ENCODE measurements at places on chromosomes 12 and 14.

DNA sequence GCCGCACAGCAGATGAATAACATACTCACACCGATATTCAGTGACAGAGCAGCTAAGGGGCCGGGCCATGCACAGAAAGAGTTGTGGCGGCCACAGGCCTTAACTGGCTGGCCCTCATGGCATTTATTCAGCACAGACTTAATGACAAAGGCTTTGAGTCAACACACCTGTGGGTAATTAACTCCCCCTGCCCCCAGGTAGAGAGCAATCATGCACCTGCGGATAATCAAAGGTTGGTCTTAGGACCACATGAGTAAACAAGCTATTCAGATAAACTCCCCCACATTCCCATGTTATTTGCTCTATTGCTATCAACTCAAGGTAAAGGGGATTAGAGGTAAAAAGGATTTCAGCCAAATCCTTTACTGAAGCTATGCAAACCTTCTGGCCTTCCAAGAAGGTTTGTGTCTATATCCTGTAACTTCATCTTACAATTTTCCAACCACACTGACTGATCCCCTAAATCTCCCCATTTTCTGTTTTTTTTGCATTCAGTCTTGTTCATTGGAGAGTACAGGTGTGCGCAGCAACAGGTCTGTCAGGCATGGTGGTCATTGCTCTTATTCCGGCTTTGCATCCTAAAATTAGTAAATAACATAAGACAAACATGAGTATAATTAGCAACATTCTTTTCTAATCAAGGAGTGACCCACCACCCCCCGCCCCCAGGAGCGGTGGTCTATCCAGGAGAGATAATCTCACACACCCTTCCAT, 16.9 kb upstream of the BLTP3B start:
- no peak for DNase-seq

DNA sequence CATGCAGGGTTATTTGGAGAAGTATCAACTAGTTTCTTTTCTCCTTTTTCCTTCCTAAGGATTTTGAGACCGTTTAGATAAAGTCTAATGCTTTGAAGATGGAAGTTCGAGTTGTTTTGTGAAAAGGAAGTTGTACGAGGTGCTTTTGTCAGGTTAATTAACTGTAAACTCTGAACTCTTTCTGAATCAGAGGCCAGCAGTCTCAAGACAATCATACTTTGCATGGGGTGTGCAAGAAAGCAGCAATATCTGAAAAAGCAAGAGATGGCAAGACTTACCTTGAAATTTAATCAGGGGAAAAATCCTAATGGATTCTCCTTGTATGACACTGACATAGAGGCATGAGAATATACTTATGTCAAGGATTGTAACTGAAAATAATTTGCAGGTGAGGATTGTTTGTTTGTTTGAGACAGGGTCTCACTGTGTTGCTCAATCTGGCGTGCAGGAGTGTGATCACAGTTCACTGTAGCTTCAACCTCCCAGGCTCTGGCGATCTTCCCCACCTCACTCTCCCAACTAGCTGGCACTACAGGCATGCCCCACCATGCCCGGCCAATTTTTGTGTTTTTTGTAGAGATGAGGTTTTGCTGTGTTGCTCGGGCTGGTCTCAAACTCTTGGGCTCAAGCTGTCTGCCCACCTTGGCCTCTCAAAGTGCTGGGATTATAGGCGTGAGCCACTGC, 170.2 kb upstream of the HMGA2 start:
- no peak for DNase-seq

- no peak for DNase-seq
These were observed 17.2 kb downstream of the CLEC2B start for GRCh38 chr12:9851927-9852326.

- DNase-seq = no peak
These were observed 8.1 kb downstream of the PTPN6 start for GRCh38 chr12:6959058-6959804.

GRCh38 chr12:108853981-108854446, 3.4 kb downstream of the SSH1 start:
- no peak for DNase-seq

- no peak for DNase-seq
These were observed 7.5 kb upstream of the TRHDE start for GRCh38 chr12:72264548-72265175.

- no peak for DNase-seq
These were observed 324 bp upstream of the HOXC9 start for GRCh38 chr12:53999559-54000115.

DNA sequence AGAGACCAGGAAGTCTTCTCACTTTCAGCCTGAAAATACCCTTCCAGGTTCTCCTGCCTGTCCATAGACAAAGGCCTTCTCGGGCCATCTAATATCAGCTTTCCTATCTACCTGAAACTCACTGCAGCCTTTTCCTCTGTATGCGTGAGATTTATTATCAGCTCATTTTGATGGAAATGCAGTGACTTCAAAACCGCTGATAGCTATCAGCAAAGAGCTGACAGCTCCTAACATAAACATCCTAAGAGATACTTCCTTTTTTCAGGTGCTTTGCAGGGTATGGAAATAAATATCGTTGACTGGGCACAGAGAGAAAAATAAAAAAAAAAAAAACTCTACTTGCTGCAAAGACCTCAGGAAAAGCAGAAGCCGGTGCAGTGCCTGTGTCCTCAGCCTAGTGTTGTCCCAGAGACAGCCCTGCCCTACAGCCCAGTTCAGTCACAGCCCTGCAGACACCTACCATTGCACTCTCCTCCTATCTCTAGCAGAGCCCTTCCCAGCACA, 215.0 kb upstream of the EGLN3 start:
- DNase-seq = no peak

- DNase-seq = no peak
These were observed 244.2 kb upstream of the CRY1 start for GRCh38 chr12:107337346-107338095.

GRCh38 chr12:23930599-23930998, 18.9 kb downstream of the SOX5 start:
- no peak for DNase-seq

DNA sequence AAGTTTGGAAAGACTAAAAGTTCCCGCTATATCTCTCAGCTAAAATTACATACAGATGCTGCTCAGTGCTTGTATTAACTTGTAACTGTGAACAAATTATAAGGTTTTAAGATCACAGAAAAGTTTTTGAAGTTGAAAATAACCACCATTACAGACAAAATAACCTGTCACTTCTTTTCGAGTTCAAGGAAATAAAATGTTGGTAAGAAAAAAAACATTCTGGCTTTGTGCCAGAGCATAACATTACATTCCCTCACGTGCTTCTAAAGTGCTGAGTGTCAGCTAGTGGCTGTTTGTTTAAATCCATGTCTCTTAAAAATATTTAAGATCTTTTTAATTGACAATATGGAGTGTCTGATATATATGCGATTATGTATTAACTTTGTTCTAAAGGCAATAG, 27.2 kb upstream of the ADAMTS20 start:
- no peak for DNase-seq

DNA sequence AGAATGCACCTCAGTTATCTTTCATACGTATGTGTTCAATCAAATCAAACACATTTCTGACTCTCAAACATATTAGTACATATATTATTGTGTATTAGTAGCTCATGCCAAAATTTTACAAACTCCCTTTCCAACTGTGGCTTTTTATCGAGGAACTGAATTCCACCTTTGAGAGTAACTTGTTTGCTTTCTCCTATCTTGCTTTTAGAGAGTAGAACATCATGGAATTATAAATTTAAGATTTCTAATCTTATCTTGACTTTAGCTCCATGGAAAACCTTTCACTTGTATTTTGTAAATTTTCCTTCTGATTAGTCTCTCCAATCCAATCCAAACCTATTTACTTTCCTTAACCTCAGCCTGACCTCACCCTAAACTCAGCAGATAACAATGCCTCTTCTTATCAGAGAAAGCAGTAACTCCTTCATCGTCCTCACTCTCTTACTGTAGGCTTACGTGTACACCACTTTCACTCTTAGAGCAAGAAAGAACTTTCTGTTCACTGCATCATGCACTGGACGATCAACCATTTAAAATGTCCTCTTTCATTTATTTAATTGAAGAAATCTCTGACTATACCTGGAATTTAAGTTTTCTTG, 164.5 kb downstream of the TMTC3 start:
- no peak for DNase-seq

DNA sequence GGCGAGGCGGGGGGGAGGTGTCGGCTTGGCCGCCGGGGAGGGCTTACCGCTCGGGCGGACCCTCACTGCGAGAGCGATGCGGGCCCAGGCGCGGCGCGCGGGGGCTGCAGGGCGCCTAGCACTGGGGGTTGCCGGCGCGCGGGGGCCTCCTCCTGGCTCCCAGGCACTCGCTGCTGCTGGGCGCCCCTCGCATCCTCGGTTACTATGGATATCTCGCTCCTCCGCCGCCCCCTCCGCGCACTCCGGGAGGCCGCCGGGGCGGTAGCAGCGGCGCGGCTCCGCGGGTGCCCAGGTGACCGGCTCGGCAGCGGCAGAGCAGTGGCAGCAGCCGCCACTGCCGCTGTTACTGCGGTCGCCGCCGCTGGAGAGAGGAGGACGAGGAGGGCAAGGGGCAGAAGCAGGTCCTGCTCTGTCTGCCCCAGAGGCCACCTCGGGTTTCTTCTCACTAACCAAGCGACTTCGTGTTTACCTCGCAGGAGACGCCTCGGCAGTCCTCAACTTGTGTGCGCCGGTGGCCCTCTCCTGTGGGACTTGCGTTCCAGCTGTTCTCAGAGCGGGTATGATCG, 250.1 kb downstream of the APAF1 start:
- DNase-seq = no peak

GRCh38 chr14:104082807-104083206, 2.7 kb upstream of the ASPG start:
- no peak for DNase-seq

DNA sequence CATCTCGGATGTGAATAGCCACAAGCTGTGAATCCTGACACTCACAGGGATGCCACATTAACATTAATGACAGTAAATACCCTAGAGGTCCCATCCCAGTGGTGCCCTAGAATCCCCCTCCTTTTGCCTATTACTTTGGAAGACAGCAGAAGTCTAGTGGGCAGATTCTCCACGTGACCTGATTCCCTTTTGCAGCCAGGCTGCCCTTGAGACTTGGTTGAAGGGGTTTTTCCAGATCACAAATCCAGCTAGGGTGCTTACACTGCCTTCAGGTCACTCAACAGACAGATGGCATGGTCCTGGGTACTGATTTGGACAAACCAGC, 8.7 kb downstream of the HDAC7 start:
- DNase-seq = no peak

GRCh38 chr12:15664491-15664890, 124.7 kb downstream of the EPS8 start:
- DNase-seq = no peak

DNA sequence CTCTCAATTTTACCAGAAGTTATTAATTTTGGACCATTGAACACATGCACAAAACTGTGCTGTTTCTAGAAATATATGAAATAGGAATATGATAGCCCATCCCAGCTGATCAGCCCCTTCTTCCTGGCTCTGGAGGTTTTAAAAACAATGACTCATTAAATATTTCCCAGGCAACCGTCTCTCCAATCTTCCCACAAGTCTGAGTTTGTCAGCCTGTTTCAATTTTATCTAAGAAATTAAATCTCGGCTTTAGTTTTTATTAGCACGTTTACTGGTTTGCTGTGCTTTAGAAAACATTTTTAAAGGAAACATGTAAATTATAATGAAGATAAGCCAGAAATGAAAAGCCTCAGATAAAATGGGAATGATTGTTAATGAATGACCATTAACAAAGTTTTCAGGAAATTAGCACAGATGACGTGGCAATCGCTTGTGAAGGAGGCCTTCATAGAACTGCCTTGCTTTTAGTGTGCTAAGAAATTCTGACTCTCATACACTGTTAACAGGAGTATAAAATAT, 89.3 kb upstream of the RAP1B start:
- DNase-seq = no peak

- DNase-seq = no peak
These were observed 1.4 kb downstream of the PSMB5 start for GRCh38 chr14:23033251-23033727.

DNA sequence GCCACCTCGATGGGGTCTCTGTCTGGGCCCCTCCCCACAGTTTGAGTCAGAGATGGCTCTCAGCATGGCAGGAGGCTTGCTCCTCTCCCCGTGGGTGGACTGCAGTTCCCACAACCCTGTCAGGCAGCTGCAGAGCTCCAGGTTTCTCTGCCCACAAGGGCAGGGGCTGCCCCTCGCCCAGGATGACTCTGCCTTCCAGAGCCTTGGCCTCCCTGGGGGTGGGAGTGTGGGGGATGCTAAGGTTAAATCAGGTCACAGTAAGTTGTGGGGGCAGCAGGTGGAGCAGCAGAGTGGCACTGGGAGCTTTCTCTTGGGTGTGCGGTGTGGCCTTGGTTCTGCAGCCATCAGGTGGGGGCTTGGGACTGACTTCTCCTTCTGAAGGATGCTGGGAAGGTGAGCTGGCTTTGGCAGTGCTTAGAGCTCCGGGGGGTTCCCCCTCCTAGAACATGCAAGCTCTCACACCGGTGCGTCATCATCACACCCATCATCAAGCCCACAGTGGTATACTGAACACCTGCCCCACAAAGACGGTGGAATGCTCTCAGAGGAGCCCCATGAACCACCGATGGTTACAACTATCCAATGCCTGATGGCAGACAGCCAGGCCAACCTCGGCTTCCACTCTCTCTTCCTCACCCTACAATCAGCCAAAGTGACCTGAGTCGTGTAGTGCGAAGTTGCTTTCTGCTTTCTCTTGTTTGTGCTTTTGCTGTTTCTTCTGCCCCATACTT, 39.7 kb downstream of the ERH start:
- no peak for DNase-seq

- DNase-seq = no peak
These were observed 74.3 kb downstream of the LMO3 start for GRCh38 chr12:16531621-16532020.

Data from GOT3 (cell line).